ENCODE measurements at places on chromosomes 3 and 15. TPM values are rescaled to one million over a fixed set of nuclear protein-coding genes. Genes with fewer than 3 reads are reported as not detected.

GRCh38 chr15:79299126-79299840 lies 11.6 kb upstream of the TMED3 start:
- H3K4me3 ChIP-seq, result no peak overlapping the region
- H3K27ac ChIP-seq, result no peak overlapping the region
- DNase-seq, result no peak
- H3K27me3 ChIP-seq, result peaks cover 8% of the 10 kb centered on the region
- no peaks in the 10 kb centered on the region for H3K4me1 ChIP-seq
- no peaks in the 10 kb centered on the region for H3K36me3 ChIP-seq

DNA sequence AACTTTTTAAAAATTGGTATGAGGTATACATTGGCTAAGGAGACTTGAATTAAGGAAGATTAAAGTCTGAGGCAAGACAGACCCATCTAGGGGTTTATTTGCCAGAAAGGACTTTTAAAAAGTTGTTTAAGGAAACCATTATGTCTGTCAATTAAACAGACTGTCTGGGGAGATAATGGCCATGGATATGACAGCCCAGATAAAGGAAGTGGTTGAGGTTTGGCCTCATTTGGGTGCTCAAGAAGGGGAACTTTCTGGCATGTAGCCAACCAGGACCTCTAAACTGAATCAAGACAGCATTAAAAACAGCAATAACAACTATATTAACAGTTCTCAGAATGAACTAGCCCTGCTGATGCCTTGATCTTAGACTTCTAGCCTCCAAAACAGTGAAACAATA lies 9.9 kb upstream of the CD200R1L start:
- no peaks in the 10 kb centered on the region for H3K4me1 ChIP-seq
- DNase-seq, result no peak
- no peak overlapping the region for H3K27ac ChIP-seq
- no peaks in the 10 kb centered on the region for H3K27me3 ChIP-seq
- no peak overlapping the region for H3K4me3 ChIP-seq
- no peaks in the 10 kb centered on the region for H3K36me3 ChIP-seq

The SAMMSON gene
- total RNA-seq, result not detected

GRCh38 chr3:53775018-53775417 lies 71.2 kb downstream of the CHDH start:
- DNase-seq, result no peak
- H3K27ac ChIP-seq, result no peak overlapping the region
- H3K36me3 ChIP-seq, result no peaks in the 10 kb centered on the region

GRCh38 chr3:96347289-96347688 lies 467.1 kb upstream of the EPHA6 start:
- H3K36me3 ChIP-seq, result no peaks in the 10 kb centered on the region
- no peak overlapping the region for H3K27ac ChIP-seq
- H3K27me3 ChIP-seq, result no peaks in the 10 kb centered on the region
- DNase-seq, result no peak

The AGBL1 gene
- not detected for total RNA-seq

The BCHE gene
- total RNA-seq, result 1.3 TPM

DNA sequence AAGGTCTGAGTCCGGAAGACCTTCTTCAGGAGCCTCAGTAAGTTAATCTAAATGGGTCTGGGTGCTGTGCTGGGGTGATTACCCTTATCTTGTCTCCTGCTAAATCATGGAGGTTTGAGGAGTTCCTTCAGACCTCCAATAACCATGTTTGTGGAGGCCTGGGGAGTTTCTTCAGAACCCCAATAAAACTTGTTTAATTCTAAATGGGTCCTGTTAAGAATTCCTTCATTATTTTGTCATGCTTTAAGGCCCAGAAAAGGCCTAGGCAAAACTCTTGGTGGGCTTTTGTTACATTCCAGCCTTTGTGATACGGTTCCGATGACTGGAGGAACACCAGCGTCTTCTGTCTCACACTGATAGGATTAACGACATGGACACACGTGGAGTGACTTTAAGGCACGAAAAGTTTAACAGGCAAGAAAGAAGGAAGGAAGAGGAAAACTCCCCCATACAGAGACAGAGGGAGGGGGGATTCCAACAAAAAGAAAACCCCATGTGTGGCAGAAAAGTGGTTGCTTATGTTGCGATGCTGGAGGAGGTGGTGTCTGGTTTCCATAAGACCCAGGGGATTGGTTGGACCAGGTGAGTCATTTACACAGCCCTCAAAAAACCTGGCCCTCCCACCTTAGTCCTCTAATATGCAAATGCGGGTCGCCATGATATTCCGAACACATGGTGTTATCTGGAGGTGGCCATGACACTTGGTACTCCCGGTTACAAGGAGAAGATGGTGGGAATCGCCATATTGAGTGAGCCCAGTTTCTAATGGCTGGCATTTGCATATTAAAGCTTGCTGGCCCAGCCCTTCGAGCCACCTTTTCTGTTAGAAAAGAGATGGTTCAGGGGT lies 72.6 kb upstream of the MFGE8 start:
- DNase-seq, result no peak
- H3K4me3 ChIP-seq, result no peak overlapping the region
- H3K4me1 ChIP-seq, result peaks cover 13% of the 10 kb centered on the region
- H3K36me3 ChIP-seq, result no peaks in the 10 kb centered on the region
- no peaks in the 10 kb centered on the region for H3K27me3 ChIP-seq

- H3K36me3 ChIP-seq, result no peaks in the 10 kb centered on the region
- no peaks in the 10 kb centered on the region for H3K27me3 ChIP-seq
- no peaks in the 10 kb centered on the region for H3K4me1 ChIP-seq
- H3K4me3 ChIP-seq, result no peak overlapping the region
- H3K27ac ChIP-seq, result no peak overlapping the region
Measured at GRCh38 chr3:193114431-193115340, 126.3 kb upstream of the PLAAT1 start.

DNA sequence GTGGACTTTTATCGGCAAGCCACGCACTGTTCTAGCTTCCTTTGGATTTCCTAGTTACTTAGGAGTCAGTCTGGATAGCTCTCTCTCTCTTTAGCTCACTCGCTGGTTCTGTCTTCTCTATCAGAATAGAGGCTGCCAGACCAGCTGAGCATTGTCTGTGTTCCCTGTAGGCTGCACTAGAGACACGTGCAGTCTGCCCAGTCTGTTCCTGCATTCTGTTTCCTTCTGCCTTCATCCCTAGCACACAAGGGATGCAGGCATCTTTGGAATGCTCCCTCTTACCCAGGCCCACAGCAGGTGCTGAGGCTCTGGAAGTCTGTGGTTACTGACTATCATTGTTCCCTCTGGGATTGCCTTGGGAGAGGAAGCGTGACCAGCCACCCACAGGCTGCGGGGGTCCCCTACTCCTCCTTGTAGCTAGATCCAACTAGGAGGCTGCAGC lies 322.8 kb downstream of the ZNF621 start:
- DNase-seq, result no peak
- no peaks in the 10 kb centered on the region for H3K4me1 ChIP-seq
- no peak overlapping the region for H3K27ac ChIP-seq

The NR2E3 gene
- total RNA-seq, result 0.46 TPM

The C3orf20 gene
- total RNA-seq, result not detected

The TEX55 gene
- not detected for total RNA-seq

GRCh38 chr3:196117809-196118208 lies 35.9 kb upstream of the TFRC start:
- no peaks in the 10 kb centered on the region for H3K4me1 ChIP-seq
- H3K4me3 ChIP-seq, result no peak overlapping the region
- H3K36me3 ChIP-seq, result no peaks in the 10 kb centered on the region
- H3K27ac ChIP-seq, result no peak overlapping the region
- no peak for DNase-seq
- H3K27me3 ChIP-seq, result no peaks in the 10 kb centered on the region

The CYP8B1 gene
- not detected for total RNA-seq

The ITPKA gene
- 33.0 TPM for total RNA-seq

GRCh38 chr3:32428092-32429068 lies 36.7 kb downstream of the CMTM7 start:
- H3K36me3 ChIP-seq, result no peaks in the 10 kb centered on the region
- H3K27ac ChIP-seq, result no peak overlapping the region
- peaks cover 3% of the 10 kb centered on the region for H3K4me1 ChIP-seq
- no peak for DNase-seq
- no peaks in the 10 kb centered on the region for H3K27me3 ChIP-seq

DNA sequence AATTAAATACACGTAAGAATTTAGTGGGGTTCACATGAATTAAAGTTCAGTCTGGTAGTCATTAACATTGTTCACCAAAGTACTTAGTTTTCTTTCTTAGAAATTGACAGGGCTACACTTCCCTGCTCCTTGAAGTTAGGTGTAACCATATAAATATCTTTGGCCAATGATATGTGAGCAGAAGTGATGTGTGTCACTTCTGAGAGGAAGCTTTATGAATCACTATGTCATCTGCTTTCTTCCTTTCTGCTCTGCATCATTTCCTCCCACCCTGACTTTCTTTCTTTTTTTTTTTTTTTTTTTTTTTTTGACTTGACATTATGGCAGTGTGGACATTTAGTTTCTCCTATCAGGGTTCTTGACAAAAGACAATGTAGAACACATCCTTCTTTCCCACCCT lies 156.2 kb upstream of the COL8A1 start:
- no peaks in the 10 kb centered on the region for H3K36me3 ChIP-seq
- DNase-seq, result no peak
- H3K4me3 ChIP-seq, result no peak overlapping the region

The TMCC1 gene
- total RNA-seq, result 40.2 TPM

The TMC3 gene
- total RNA-seq, result not detected

GRCh38 chr3:125318167-125318865 lies 56.8 kb downstream of the ZNF148 start:
- H3K27ac ChIP-seq, result no peak overlapping the region
- DNase-seq, result no peak
- no peaks in the 10 kb centered on the region for H3K27me3 ChIP-seq
- H3K36me3 ChIP-seq, result no peaks in the 10 kb centered on the region
- H3K4me3 ChIP-seq, result no peak overlapping the region

GRCh38 chr3:127786353-127787070 lies 35.8 kb downstream of the MGLL start:
- H3K27ac ChIP-seq, result peak overlapping the region; percentile 14
- peak; percentile 77 for DNase-seq
- no peaks in the 10 kb centered on the region for H3K36me3 ChIP-seq
- no peaks in the 10 kb centered on the region for H3K27me3 ChIP-seq
- peaks cover 29% of the 10 kb centered on the region for H3K4me1 ChIP-seq

DNA sequence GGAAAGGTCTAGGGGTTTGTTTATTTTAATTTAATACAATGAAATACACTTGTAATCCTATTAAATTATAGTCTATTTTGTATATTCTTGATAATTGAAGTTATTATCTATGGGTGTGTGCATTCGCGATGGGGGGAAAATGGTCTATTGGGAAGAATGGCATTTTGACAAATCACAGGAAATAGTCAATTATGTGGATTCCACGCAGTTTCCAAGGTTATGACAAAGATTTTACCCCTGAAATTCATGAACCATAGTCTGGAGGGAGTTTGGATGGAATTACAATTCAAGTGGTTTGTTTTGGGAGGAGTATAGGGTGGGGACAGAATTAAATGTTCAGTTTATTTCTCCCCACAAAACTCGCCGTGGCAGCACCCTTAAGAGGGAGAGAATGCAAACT lies 66.5 kb downstream of the RBMS3 start:
- peaks cover 5% of the 10 kb centered on the region for H3K4me1 ChIP-seq
- no peak overlapping the region for H3K27ac ChIP-seq
- no peaks in the 10 kb centered on the region for H3K36me3 ChIP-seq
- DNase-seq, result no peak

- no peaks in the 10 kb centered on the region for H3K36me3 ChIP-seq
- no peak overlapping the region for H3K4me3 ChIP-seq
- no peak overlapping the region for H3K27ac ChIP-seq
- H3K27me3 ChIP-seq, result no peaks in the 10 kb centered on the region
Measured at GRCh38 chr3:50427217-50427616, 67.9 kb upstream of the TMEM115 start.

The TLR9 gene
- 0.13 TPM for total RNA-seq
